Trophoblast cell (in vitro differentiated cells and primary cell): ENCODE measurements at places on chromosomes 11 and 22.

DNA sequence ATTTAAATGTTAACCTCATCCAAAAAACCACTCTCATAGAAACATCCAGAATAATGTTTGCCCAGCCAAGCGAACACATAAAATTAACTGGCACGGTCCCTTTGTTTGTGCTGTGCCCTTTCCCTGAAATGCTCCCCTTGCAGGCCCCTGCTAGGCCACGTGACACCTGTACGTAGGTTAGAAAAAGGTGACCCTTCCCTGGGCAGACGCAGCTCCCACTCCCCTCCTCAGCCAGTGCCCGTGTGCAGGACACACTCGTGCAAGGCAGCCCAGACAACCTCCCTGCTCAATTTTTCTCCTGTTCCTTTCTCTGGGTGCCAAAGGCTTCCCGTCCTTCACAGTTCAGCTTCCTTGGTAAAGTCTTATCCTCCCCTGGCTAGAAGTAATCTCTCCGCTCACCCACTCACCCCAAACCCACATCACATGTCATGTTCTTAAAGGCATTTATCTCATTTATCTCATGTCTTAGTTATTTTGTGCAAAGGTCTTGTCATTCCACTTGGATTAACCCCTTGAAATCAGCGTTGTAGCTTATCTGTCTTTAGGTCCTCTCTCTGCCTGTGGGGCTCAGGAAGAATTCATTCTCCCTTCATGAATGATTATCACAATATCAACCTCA lies 20.7 kb downstream of the FAM83F start:
- DNase-seq: no peak

GRCh38 chr11:44313761-44314489 lies 4.0 kb upstream of the ALX4 start:
- DNase-seq: no peak

DNA sequence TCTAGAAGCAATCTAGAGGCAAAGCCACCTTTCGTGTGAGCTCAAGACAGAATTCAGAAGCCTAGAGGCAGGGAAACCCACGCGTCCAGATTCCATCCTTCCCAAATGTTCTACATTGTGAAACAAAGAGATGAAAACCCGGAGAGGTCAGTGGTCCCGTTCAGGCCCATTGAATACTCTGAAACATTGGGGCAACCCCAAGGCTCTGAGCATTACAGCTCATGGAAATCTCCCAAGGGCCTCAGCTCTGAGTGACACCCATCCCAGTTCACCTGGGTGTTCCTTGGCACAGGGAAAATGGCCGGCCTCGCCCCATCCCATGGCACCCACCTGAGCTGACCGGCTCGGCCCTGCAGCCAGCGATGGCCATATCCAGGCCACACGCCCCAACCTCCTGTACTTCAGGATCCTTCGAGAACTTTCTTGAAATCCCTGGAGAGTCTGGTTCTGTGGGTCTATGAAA lies 128.6 kb upstream of the FGF3 start:
- DNase-seq: no peak

GRCh38 chr11:12893787-12894672 lies 115.1 kb upstream of the RASSF10 start:
- peak; percentile 76 for DNase-seq

GRCh38 chr22:35037089-35037488 lies 28.9 kb upstream of the ISX start:
- no peak for DNase-seq

- DNase-seq: no peak
These were observed 77.2 kb downstream of the SIK3 start for GRCh38 chr11:117020869-117021564.

DNA sequence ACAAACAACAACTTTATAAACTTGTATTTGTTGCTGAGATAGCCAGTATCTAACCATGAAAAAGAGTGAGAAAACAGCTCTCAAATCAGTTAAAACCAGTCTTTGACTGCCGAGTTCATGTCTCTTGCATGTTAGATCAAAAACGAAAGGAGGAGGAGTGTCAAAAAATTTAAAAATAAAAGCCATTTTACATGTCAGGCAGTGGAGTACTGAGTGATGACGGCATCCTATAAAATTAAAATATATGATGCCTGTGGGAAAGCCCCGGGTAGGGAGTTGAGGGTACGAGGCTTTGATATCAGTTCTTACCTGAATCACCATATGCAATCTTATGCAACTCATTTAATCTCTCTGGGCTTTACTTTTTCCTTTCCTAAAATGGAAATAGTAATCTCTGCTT lies 117.3 kb downstream of the ETS1 start:
- DNase-seq: no peak

DNA sequence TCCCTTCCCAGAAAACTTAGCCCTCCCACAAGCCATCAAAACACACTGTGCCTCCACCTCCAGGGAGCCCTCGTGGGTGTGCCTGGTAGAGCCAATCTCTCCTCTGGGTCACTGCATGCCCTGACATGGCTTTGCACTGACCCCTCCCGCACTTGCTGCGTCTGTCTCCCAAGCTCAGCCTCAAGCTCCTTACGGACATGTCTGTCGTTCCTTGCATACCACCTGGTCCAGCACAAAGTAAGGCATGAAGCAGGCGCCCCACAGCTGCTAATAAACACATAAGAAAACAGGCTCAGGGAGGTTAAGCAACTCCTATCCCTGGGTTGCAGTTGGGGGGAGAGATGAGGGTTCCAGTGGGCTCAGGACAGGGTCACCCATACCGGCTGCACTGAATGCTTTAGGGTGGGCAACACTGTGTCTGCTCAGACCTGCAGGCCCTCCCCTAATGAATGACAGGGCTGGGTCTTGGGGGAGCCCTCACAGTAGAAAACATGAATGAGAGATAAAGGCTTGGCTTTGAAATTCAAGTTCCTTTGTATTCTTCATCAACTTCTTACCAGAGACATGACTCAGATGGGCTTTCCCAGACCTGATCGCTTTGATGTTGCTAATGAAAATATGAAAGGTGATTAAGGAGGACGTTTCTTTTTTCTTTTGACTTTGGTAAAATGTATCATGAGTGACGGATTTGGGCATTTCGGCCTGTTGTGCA lies 38.0 kb downstream of the PHF21B start:
- DNase-seq: peak; percentile 86

DNA sequence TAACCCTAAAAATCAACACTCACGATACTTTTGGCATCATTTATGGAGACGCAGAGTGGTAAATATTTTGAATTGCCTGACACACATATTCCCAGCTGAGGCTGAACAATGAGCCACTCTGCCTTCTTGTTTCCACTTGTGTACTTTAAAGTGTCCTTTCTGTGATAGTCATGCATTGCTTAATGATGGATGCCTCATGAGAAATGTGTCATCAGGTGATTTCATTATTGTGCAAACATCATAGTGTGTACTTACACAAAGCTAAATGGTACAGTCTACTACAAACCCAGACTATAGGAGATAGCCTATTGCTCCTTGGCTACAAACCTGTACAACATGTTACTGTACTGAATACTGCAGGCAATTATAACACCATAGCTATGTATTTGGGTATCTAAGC lies 44.2 kb downstream of the MRE11 start:
- DNase-seq: peak; percentile 35

GRCh38 chr11:132586801-132587200 lies 945.5 kb downstream of the OPCML start:
- no peak for DNase-seq

DNA sequence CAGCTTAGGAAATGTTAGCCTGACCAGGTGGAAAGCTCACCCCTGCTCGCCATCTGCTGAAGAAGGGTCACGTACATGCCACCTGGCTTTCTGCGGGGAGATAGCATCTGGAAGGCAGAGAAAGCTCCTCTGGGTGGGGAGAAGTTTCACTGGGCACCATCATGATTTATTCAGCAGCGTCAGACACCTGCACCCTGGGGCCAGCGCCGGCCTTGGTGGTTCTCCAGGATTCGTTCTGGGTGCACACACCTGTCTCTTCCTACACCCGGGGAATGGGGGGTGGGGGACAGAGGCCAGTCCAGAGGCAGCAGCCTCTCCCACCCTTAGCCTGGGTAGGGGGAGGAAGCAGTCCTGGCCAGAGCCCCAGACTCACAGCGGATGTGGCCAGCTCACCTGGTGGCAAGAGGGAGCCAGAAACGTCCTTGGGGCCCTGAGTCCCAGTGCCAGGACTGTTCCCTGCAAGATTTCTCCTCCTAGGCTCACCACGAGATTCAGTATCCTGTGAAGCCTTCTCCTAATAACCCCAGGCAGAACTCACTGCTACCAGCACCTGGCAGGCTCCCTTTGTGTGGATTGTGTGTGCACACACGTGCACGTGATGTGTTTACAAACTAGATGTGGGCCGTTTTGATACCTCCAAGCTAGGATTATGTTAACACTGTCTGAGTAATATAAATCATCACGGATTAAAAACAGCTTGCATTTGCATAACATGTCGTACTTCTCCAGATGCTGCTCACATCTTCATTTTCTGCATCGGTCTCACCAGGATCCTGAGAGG lies 17.3 kb upstream of the RASD2 start:
- no peak for DNase-seq

- DNase-seq: peak; percentile 98
These were observed at the start of gene EHD1 for GRCh38 chr11:64878494-64879243. TSS of gene EHD1 (minus strand) at chr11:64878621. CDS start at chr11:64878464, 157 bp downstream.

DNA sequence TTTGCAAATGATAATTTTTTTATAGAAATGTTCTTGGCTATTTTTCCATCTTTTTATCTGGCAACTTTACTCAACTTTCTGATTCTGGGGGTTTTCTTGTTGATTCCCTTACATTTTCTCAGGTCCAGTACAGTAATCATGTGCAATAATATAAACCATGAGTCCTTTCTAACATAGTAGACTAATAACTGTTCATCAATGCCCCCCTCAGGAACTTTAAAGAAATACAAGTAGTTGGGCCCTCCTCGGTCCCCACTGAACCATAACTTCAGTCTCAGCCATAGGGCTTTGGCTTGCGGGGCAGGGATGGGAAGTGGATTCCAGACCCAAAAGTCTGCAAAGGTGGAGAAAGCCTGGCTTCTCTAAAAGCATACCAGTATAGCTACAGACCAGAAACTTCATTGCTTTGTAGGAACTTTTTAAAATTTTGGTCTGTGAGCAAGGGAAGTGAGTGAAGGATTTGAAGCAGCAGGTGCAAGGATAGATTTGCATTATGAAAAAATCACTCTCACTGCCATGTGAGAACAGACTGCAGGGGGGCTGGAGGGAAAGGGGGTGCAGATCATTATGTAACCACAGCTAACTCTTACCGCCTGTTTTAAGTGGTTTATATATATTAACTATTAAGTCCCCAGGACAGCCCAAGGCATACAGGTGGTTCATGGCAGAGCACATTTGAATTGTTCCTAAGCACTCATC lies 10.4 kb upstream of the TUB start:
- DNase-seq: no peak

GRCh38 chr22:46099740-46100139 lies 50.6 kb upstream of the PPARA start:
- DNase-seq: no peak

DNA sequence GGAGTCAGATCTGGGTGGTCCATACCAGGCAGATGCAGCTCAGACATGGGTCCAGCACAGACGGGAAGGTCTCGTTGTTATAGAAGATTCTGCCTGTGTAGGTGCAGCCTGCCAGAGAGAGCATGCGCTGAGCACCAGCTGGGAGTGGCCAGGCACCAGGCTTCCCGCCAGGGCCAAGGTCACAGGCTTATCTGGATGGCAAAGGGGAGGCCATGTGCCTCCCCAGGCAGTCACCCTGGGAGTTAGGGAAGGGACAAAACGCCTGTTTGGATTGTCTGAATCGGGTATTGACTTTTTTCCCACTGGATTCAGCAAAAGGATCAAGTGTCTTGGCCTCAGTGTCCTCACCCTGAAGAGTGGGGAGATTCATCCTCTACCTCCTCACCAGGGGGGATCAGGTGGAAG lies 26.5 kb downstream of the PGA5 start:
- DNase-seq: no peak

GRCh38 chr11:72569966-72570892 lies 104.0 kb downstream of the PDE2A start:
- DNase-seq: peak; percentile 93

DNA sequence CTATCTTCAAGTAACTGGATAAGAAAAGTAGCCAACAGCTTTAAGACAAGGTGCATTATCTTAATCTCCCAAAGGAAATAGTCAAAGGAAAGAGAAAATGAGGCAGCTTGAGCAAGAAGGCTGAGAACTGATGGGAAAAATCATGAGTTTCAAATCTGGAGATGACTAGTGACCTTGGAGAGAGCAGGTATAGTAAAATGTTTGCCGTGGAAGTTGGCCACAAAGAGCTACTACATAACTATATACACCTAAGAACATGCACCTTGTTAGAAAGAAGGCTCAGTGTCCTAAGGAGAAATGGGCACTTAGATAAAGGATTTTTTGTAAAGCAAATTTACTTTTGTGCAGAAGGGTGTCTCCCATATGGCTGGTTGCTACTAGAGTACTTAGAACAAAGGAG lies 80.8 kb upstream of the FSHB start:
- no peak for DNase-seq

- DNase-seq: no peak
These were observed 29.2 kb downstream of the RASSF10 start for GRCh38 chr11:13038366-13038765.

DNA sequence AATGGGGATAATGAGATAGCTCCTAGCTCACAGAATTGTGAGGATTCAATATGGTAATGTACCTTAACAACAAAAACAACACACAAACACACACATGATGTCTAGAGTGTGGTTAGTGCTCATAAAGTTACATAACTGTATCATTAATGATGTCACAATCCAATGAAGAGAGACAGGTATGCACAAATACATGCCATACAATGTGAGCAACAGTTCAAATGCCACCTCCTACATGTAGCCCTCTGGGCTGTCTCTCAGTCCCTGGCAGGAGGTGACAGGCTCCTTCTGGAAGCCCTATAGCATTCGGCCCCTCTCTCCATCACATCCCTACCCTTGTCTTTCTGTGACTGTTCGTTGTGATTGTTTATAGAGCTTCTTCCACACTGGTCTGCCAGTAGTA lies 8.3 kb upstream of the MICALL1 start:
- DNase-seq: peak; percentile 65

- no peak for DNase-seq
These were observed 117.7 kb upstream of the SORL1-AS1 start for GRCh38 chr11:121570453-121570852.

DNA sequence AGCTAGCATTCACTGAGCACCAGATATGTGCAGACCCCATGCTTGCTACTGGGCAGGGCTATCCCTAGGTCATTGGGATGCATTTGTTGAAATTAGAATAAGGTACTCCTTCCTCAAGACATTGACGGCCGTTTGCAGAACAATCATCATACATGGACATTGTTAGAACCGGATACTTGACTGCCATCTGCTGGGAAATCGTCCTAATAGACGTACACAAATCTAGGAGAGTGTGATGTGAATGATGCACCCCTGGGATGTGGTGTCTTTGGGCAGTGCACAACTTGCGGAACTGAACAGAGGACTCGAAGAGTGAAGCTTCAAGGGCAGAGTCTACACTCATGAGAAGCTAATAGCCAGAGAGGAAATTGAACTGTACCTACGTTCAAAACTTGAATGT lies 35.9 kb downstream of the MYO18B start:
- no peak for DNase-seq

DNA sequence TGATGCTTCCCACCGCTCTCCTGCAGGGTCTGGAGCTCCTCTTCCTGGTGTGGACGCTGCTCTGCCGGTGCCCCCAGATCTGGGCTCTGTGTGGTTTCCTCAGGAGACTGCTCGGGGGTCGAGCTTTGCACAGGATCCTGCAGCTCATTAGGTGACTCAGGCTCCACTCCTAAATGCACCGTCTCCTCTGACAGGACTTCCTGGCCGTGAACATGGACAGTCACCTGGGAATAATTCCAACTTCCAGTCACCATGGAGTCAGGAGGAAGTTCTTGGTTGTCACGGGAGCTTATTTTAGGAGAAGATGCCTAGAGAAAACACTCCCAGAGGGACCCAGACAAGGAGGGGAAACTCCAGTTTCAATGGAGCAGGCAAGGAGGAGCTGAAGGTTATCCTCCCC lies 11.9 kb downstream of the ZNF202 start:
- no peak for DNase-seq

GRCh38 chr22:31230871-31231621 lies 18.9 kb downstream of the LIMK2 start:
- peak; percentile 55 for DNase-seq
